ENCODE measurements at places on chromosomes 7 and 10.

- DNase-seq, result no peak
Observed at GRCh38 chr7:126443951-126444350, 808.8 kb downstream of the GRM8 start.

DNA sequence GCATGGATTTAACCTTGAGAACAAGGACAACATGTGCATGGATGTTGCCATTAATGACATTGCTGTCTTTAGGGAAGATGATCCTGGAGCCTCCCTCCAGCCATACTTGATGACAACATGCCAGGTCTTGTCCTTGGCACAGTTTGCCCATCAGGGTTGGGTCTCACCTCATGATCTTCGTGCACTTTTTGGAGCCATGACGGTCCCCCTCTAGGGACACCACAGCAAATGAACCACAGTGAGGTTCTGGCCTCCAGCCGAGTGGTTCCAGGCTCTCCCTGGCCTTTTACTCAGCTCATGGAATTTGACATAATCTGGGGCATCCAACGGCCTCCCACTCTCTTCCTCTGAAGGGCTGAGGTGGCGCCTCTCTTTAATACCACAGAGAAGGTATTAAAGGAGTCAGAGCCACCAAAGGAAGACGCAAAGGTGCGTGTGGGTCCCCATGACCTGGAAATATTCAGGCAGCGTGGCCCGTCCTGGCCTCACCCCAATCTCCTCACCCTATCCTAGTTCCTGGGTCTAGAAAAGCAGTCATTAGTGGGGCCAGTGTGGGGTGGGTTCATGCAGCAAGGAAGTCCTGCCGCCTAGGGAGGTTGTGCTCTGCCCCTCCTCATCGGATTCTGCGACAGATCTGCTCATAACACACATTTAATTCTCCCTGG, 184.8 kb downstream of the CXCL12 start:
- DNase-seq, result no peak

DNA sequence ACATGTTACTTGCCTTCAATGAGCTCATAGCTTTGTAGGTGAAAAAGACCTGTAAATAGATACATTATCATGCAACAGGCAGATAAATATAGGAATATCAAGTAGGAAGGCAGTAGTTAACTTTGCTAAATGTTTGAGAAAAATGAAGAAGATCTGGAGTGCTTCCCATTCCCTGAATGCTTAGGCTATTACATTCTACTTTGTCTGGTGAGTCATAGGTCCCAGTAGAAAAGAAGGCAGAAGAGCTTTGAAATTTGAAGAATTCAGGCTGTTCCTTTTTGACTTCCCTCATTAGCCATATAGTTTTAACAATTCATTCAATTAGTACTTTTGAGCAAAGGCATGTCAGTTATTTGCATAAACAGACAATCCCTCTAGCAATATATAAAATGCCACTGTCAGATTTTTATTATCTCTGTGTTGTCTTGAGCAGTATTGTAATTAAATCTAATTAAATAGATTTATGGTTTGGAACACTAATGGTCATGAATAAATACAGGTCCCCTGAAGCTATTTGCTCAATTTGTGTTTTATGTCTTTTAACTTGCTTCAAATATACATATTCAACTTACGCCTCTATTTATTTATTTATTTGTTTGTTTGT, 875.0 kb downstream of the REEP3 start:
- DNase-seq, result peak; percentile 91

DNA sequence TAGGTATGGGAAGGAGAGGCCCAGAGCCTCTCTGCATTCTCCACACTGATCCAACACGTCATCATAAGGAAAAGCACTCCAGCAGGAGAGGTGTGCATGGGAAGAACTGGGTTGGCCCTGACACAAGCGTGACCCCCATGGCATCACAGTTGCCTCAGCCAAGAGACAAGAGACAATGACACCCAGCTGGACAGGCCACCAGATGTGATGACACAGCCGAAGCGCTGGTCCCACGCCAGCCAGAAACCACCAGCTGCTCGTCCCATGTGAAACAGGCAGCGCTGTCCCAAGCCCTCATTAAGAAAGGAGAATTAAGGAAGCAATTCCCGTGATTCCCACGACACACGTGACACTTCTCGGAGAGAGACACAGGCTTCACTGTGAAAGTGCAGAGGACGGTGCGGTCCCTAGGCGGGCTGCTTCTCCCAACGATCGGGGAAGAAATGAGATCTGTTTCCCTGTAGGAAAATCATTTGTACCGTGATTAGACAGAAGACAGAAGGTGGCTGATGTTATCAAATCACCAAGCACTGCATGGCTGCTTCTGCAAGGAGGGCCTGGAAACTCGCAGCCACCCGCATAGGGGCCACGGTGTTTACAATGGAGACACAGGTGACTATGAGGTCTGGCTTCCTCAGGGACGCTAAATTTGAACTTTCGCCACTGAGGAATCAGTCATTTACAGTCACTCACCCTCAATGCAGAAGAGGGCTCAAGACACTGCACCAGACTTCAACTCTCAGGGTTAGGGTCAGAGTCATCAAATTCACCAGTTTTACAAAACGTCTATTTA, 74.5 kb downstream of the DIP2C start:
- no peak for DNase-seq

GRCh38 chr7:128104108-128104742, 73.0 kb upstream of the LRRC4 start:
- peak; percentile 36 for DNase-seq

GRCh38 chr7:27784399-27785053, 44.6 kb downstream of the TAX1BP1 start:
- peak; percentile 64 for DNase-seq

DNA sequence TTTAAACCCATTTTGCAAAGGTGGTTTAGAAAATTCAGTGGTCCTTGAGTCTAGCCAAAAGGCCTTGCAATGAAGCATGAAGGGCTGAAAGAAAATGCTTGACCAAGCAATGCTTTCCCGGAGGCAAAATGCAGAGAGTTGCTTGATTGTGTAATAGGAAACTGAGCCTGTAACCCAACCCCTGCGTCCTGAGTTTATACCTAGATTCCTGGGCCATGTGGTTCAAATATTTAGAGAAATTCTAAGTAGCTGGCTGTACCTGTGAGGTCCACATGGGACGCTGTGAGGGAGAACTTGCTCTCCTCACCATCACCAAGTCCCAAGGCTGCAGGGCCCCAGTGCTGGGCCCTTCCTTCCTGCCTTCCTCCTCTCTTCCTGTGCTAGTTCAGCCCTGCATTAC, 45.7 kb downstream of the CXCL12 start:
- DNase-seq, result no peak

GRCh38 chr10:69397972-69398371, 18.7 kb downstream of the TACR2 start:
- no peak for DNase-seq

GRCh38 chr10:62348029-62348428, 26.1 kb upstream of the ZNF365 start:
- DNase-seq, result no peak
